ENCODE measurements at places on chromosomes 7 and 10.
A peak's percentile ranks its signal among the peaks of the same experiment; 100 is the strongest.

- DNase-seq = no peak
Measured at GRCh38 chr7:17855202-17855601, 85.1 kb downstream of the SNX13 start.

- DNase-seq = no peak
Measured at GRCh38 chr7:5388905-5389433, 34.7 kb downstream of the TNRC18 start.

DNA sequence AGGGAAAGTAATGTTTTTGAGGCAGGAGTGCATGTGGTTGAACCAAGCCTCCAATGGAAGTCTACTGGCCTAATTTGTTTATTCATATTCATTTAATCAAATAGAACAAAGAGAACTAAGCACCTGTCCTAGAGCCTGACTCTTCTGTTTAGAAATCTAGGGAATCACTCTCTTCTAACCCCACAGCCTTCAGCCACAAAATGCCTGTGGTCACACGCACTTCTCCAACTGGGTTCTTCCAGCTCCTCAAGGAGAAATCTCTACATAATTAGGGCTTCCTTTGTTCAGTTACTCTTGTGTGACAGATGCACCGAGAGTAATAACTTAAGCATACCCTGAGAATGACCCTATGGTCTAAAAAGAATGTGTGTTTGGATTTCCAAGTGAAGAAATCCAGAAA lies 133.7 kb upstream of the NAMPT start:
- DNase-seq = no peak

DNA sequence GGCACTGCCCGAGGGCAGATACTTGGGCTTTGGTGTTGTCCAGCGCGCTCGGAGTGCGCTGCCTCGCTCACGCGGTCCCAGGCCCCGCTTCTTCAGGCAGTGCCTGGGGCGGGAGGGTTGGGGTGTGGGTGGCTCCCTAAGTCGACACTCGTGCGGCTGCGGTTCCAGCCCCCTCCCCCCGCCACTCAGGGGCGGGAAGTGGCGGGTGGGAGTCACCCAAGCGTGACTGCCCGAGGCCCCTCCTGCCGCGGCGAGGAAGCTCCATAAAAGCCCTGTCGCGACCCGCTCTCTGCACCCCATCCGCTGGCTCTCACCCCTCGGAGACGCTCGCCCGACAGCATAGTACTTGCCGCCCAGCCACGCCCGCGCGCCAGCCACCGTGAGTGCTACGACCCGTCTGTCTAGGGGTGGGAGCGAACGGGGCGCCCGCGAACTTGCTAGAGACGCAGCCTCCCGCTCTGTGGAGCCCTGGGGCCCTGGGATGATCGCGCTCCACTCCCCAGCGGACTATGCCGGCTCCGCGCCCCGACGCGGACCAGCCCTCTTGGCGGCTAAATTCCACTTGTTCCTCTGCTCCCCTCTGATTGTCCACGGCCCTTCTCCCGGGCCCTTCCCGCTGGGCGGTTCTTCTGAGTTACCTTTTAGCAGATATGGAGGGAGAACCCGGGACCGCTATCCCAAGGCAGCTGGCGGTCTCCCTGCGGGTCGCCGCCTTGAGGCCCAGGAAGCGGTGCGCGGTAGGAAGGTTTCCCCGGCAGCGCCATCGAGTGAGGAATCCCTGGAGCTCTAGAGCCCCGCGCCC lies at the start of gene NPY:
Gene NPY (plus strand): TSS at position 294 of the 802 bp plus-strand sequence. CDS start 1,051 bp downstream, outside the sequence.
- DNase-seq = no peak

DNA sequence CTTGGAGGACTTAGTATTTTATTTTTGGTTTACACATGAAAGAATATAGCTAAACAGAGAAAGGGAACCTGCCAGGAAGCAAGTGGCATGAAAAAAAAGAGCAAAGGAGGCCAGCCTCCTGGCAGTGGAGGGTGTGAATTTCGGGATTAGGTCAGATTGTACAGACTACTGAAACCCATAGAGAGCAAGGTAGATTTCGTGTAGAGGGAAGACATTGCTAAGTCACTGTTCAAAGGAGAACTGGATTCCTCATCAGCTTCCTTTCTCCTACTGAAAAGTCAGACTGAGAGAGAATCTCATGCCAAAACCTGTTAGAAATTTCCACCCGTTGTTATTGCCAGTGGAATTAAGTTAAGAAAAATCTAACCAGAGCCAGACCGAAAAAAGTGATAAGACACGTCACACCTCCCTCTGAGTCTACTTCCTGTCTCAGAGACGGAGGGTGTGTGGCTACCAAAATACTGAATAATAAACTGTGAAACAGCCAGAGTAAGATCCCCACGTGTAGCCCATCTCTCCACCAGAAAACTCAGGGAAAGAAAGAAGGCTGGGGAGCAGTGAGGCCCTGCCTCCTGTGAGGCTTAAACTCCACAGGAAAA lies 118.8 kb downstream of the SKIDA1 start:
- DNase-seq = peak; percentile 9

DNA sequence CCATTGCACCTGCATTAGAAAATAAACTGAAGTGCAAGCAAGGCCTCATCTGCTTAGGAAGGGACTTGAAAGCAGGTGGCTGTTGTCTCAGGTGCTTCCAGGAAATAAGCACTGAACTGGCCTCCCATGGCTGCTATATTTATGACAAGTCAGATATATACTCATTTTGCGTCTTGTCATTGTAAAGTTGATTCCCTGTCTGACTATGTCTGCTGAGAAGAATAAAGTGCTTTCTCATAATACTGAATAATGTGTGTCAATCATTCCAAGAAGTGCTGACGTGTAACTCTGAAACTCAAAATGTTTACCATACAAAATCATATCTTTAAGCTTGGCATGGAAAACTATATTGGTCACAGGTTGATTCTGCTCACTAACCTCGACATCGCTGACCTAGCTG lies 44.9 kb upstream of the SVOPL start:
- DNase-seq = no peak

- no peak for DNase-seq
Measured at GRCh38 chr10:116880716-116881482, 31.6 kb downstream of the ENO4 start.

DNA sequence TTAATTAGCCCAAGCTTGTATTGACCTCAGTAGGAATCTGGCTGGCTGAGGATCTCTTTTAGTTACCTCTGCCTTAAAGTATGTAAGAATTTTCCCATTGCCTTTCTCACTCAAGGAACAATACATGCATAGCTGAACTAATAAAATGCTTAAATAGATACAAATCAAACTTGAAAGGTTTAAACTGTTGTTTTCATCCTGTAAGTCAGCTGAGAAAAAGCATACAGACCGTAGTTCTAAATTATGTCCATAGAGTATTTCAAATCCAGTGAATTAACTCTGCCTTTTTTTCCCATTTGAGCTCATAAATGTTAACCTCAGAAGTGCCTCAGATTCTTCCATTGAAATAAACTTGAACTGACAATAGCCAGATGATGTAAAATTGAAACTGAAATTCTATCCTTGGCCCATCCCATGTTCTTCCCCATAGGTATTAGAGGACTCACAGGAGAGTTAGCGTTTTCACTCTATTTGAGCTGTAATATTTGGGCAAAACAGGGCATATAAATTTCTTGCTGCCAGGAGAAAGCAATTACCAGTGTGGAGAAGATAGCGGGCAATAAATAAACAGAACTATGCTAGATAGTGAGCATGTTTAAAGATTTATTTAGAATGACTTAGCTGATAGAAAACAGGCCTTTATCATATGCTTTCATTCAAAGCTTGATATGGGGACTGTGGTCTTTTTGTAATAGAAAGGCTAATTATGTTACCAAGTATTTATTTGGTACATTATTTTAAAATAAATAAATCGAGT lies 163.7 kb downstream of the WNT2 start:
- DNase-seq = no peak

- no peak for DNase-seq
Measured at GRCh38 chr10:71223347-71224058, 11.1 kb downstream of the UNC5B start.

- no peak for DNase-seq
Measured at GRCh38 chr10:100025576-100025975, 15.8 kb upstream of the DNMBP start.

DNA sequence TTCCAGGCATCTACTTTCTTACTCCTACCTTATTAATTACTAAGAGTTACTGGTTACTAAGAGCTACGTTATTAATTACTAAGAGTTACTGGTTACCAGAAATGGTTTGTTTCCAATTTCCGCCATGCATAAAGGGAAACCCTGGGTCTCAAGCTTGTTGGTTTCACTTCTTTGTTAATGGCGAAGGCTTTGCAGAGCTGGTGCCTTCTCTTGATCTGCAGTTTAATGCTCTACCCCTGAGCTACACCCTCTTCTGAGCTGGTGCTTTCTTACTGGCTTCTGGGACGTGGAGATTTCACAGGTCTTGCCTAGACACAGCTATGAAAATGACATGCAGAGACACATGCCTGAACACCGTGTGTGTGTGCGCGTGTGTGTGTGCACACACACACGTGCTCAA lies 560 bp downstream of the CPA4 start:
- no peak for DNase-seq

- no peak for DNase-seq
Measured at GRCh38 chr7:18834577-18834976, 282.9 kb downstream of the TWIST1 start.

Measured in stimulated activated CD4-positive, alpha-beta T cell treated with anti-CD3 and anti-CD28 coated beads, Interleukin-2, amount 100 ng/mL, for 24 hours (primary cell).